Coronary artery (tissue), 2 donors: ENCODE measurements at places on chromosomes 1 and 21.
A peak's percentile ranks its signal among the peaks of the same experiment; 100 is the strongest.

DNA sequence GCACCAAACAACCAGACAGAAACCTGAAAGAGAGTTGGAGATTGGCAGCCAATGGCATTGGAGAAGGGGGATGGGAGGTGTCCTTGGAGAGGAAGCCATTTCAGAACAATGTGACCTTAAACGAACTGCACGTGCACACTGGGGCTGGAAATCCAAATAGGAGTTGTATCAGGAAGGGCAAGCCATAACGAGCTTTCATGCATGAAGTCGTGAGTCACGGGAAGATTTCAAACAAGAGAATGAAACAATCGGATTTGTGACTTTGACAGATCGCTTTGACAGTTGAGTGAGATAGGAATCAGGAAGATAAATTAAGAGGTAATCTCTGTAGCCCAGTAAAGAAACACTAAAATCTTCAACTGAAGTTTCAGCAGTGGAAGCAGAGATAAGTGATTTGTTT is 445.8 kb upstream of the ZP4 start:
- no peak for DNase-seq

DNA sequence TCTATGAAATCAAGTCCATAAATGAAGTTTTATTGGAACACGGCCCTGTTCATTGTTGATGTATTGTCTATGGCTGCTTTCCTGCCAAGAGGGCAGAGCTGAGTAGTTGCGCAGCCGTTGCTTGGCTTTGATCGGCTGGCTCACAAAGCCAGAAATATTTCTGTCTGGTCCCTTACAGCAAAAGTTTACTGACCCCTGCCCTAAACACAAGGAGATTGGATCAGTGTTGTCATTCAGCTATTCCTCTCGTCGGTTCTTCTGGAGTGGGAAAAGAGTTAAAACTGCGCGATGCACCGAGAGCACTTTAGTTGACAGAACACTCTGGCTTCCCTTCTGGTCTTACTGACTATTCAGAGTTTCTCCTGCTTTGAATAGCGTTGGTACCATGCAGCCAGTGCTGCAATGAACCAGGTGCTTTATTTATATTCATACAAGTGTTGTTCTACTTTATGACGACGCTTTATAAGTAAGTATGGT is 868 bp downstream of the ZBTB40 start:
- peak; percentile 76 for DNase-seq

GRCh38 chr1:208074353-208074752 is 163.4 kb upstream of the CD34 start:
- no peak for DNase-seq

GRCh38 chr1:48688102-48688760 is 88.5 kb downstream of the BEND5 start:
- no peak for DNase-seq

GRCh38 chr1:21341022-21341421 is 50.8 kb upstream of the ECE1 start:
- no peak for DNase-seq

- DNase-seq, result no peak
These were observed 6.2 kb downstream of the TMEM35B start for GRCh38 chr1:34978921-34979320.

DNA sequence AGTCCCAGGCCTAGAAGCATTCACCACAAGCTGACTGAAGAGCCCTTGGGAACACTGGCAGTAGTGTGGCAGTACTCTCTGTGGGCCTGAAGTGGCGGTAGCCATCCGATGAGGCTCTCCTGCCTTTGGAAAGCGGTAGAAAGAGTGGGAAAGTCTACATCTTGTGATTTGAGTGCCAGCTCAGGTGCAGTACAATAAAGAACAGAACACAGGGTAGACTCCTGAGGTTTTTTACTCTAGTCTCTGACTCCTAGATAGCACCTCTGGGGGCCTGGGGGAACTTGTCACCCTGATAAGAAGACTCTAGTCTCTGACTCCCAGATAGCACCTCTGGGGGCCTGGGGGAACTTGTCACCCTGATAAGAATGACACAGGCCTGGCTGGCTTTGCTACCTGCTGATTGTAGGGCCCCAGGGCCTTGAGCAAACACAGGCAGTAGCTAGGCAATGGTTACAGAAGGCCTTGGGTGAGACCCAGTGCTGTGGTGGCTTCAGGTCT is 18.0 kb upstream of the IL20 start:
- DNase-seq, result no peak

- no peak for DNase-seq
These were observed 125.2 kb upstream of the DPYD start for GRCh38 chr1:98045767-98046641.
